GM18507 (cell line): ENCODE measurements at places on chromosomes 5 and 9.

DNA sequence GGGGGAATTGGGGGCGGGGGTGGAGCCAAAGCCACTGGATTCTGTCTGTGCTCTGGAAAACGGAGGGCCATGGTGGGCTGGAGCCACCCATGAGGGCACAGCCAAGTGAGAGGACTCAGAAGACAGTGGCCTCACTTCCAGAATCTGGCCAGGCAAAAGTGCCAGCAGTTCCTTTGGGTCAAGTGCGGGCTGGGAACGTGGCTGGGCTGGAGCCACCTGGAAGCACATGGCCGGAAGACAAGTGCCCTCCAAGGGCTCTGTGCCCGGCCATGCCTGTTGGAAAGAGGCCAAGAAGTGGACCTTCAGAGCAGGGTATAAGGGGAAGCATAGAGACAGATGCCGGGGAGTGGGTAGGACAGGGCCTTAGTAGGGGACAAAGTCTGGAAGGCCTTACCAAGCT lies 11.7 kb upstream of the SH3PXD2B start:
- no peak for DNase-seq

- no peak for DNase-seq
These were observed 203.0 kb upstream of the TUT7 start for GRCh38 chr9:86557063-86557766.

DNA sequence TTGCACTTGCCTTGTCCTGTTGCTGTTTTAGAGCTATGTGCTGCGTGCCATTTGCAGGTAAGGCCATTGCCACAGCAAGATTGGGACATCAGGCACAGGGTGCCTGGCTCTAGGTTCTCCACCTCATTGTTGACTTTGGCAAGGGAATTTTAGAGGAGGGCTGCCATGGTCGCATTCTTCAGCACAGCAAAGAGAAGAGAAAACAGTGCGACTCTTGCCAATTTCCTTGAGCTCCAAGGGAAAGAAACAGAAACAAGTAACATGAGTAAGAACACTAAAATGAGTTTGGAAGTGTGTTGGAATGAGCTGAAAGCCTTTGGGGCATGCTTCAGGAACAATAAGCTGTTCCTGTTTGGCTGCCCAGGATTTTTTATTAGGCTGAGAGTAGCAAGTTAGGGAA lies 188.1 kb upstream of the IL12B start:
- no peak for DNase-seq

- DNase-seq, result no peak
These were observed 42.7 kb downstream of the NKD2 start for GRCh38 chr5:1051366-1051720.

- DNase-seq, result no peak
These were observed 119.3 kb downstream of the LMNB1 start for GRCh38 chr5:126896170-126896702.
